ENCODE measurements at places on chromosomes 3 and 15.

GRCh38 chr3:45273681-45274515 lies 47.8 kb upstream of the TMEM158 start:
- peak; percentile 25 for DNase-seq

DNA sequence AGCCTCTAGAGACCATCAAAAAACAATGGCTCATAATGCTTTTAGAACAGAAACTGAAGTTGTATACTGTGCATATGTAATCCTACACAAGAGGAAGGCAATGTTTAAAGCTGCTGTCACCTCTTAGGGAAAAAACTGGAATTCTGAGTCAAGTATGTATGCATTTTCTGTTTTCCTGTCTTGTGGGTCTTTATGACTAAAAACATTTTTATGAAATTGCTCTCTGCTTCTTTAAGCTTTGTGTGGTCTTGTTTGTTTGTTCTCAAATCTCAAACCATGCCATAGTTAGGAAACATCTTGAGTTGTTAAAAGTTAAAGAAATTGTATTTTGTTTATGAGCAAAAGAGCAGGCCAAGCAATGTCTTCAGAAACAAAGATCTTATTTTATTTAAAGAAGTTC lies 80.9 kb upstream of the SOX2 start:
- peak; percentile 33 for DNase-seq

GRCh38 chr3:56389183-56389830 lies 79.0 kb downstream of the ERC2 start:
- DNase-seq: no peak

GRCh38 chr3:87225659-87226058 lies 1.4 kb upstream of the CHMP2B start:
- peak; percentile 21 for DNase-seq

DNA sequence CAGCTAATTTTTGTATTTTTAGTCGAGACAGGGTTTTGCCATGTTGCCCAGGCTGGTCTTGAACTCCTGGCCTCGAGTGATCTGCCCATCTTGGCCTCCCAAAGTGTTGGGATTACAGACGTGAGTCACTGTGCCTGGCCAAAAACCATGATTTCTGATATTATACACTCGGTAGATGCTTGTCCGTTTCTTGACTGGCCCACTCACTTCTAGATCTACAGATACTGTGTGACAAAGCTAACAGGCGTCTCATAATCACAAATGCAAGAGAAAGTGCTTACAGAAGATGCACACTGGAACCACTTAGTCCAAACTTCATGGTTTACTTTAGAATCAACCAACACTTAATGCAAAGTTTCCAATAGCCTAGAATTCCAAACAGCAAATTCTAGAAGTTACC lies 8.4 kb downstream of the PROK2 start:
- DNase-seq: no peak
